Activated naive CD4-positive, alpha-beta T cell treated with Interleukin-2 at 50 U/mL for 16 hours (primary cell): ENCODE measurements at places on chromosomes 13 and 19.

- DNase-seq, result no peak
Observed at GRCh38 chr19:883661-884211, 9.3 kb downstream of the MED16 start.

GRCh38 chr13:28373810-28374209 is 121.1 kb downstream of the FLT1 start:
- no peak for DNase-seq

- no peak for DNase-seq
Observed at GRCh38 chr19:33197591-33198000, 3.5 kb downstream of the LRP3 start.

DNA sequence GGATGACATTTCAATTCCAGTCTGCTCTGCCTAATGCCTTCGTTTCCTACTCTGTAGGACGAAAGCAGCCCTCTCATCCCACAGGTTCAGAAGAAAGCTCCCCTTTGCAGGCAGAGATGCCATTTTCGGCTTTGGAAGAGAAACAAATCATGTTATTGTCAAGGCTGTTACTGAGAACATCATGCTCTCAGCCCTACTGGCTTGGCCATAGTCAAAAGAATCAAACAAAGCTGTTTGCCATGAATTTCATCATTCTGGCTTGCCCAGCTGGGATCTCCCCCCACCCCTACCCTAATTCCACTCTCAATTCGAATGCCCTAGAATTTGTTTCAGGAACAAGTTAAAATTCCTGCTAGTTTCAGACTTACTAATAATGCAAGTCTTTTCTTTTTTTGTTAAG is 162.3 kb upstream of the SERP2 start:
- DNase-seq, result no peak

- no peak for DNase-seq
Observed at GRCh38 chr19:18587561-18587960, 1.0 kb upstream of the REX1BD start.

GRCh38 chr19:32924200-32924599 is 47.6 kb downstream of the CEP89 start:
- no peak for DNase-seq

GRCh38 chr19:52542984-52543664 is 15.7 kb downstream of the ZNF808 start:
- peak; percentile 25 for DNase-seq

- no peak for DNase-seq
Observed at GRCh38 chr19:41621226-41621625, 5.6 kb downstream of the CEACAM4 start.

DNA sequence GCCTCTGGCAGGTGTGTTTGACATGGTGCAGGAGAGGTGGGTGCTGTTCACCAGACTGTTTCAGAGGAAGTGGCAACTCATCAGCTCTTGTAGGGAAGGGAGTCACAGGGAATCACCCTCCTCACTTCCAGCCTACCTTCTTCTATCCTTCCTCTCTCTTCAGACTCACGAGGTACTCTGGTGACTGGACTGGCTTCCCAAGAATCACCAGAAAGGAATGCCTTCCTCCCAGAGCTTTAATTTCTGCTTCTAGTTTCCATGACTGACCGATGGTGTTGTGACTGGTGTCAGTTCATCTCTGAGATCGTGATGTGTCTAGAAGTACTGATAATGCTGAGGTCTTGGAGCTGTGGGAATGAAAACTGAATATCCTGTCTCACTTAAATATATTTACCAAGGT is 247.3 kb downstream of the KCTD12 start:
- no peak for DNase-seq

DNA sequence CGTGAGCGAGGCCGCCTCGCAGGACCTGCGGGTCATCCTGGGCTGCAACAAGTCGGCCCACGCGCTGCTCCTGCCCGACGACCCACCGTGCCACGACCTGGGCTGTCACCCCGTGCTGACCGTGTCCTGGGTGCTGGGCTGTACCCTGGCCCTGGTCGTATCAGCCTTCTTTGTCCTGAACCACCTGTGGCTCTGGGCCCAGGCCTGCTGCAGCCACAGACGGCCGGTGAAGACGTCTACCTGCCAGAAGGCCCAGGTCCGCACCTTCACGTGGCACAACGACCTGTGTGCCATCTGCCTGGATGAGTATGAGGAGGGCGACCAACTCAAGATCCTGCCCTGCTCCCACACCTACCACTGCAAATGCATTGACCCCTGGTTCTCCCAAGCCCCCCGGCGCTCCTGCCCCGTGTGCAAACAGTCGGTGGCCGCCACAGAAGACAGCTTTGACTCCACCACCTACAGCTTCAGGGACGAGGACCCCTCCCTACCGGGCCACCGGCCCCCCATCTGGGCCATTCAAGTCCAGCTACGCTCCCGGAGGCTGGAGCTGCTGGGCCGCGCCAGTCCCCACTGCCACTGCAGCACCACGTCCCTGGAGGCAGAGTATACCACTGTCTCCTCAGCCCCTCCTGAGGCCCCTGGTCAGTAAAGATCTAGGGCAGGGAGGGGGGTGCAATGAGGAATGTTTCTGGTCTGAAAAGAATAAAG is 1.1 kb downstream of the ZNRF4 start:
- DNase-seq, result no peak

DNA sequence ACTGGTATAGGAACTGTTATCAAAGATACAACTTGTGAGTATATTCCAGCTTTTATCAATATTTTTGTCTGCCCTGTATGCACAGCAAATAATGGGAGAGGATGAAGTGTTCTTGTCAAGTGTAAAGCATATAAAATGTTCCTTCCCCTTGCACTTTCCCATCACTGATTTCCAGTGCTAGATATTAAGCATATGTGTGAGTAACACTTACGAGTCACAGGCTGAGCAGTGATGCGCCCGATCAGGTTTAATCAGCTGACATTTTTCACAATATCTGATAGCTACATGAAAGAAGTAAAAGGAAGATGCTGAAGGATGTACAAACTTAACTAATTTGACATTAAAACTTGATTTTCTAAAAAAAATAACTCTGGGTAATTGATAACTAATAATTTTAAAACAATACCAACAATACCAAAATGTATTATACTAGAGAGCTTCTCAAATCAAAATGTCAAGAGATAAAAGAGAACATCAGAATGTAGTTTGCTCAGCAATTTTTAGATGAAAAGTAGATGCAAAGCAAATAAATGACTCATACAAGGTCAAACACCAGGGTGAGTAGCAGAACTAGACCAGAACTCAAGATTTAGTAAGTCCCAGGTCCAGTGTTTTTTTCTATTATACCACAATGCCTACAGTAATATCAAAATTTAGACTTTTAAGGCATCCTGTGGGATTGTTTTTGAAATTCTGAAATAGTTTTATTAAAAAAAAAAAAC is 56.4 kb downstream of the ZDHHC20 start:
- no peak for DNase-seq

GRCh38 chr19:525857-526419 is 5.6 kb upstream of the CDC34 start:
- DNase-seq, result no peak

- no peak for DNase-seq
Observed at GRCh38 chr13:63327584-63327983, 1911.9 kb upstream of the PCDH20 start.

GRCh38 chr13:60435762-60436374 is 38.8 kb downstream of the TDRD3 start:
- no peak for DNase-seq

- DNase-seq, result no peak
Observed at GRCh38 chr13:100129605-100130004, 40.7 kb downstream of the PCCA start.

- no peak for DNase-seq
Observed at GRCh38 chr19:6906559-6907060, 19.2 kb downstream of the ADGRE1 start.

GRCh38 chr19:19610376-19611202 is 7.9 kb downstream of the PBX4 start:
- DNase-seq, result no peak

DNA sequence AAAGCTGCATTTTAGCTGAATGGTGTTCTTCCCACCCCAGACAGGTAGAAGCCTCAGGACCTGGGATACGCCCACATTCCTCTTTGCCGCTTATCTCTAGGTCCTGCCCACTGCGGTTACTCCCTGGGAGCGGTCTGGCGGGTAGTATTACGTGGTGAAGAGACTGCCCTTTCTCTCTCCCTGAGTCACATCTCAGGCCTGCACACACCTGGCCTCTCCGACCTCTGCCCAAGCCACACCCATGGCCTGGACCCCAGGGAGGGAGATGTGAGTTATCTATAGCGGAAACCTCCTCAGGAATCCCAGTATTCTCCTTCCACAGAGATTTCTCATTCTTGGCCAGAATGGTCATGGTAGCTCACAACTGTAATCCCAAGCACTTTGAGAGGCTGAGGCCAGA is 17.3 kb downstream of the RHPN2 start:
- no peak for DNase-seq

DNA sequence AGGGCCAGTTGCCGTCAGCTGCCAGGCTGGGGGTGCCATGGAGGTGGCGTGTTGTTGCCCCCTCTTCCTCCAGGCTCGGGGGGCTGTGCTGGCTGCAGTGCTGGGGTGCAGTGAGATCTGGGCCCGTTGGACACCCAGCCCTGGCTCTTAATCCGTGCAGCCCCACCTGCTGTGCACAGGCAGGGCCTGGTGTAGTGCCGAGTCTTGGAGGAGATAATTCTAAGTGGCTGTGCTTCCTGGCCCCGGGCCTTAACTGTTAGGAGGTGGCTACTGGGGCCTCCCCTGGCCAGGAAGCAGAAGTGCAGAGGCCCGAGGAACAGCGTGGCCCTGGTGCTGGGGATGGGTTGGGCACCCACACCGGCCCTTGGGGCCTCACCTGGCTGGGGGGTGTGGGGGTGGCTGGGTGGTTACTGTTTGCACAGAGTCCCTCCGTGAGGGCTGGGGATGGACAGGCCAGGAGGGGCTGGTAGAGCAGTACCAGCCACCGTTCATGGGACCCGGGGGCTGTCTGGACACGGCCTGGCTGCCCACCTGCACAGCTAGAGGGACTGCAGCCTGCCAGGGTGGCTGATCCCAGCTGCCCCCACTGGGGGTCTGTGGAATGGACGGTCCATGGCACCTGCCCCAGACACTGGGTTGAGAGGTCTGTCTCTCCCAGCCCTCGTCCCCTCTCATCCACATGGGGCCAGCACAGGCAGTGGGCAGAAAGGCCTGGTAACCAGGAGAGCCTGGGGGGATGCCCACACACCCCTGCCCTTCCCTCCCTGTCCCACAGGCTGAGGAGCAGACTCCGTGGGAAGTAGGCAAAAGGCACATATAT is 3.3 kb downstream of the GPX4 start:
- no peak for DNase-seq

- DNase-seq, result no peak
Observed at GRCh38 chr13:100946588-100946987, 272.0 kb upstream of the TMTC4 start.

DNA sequence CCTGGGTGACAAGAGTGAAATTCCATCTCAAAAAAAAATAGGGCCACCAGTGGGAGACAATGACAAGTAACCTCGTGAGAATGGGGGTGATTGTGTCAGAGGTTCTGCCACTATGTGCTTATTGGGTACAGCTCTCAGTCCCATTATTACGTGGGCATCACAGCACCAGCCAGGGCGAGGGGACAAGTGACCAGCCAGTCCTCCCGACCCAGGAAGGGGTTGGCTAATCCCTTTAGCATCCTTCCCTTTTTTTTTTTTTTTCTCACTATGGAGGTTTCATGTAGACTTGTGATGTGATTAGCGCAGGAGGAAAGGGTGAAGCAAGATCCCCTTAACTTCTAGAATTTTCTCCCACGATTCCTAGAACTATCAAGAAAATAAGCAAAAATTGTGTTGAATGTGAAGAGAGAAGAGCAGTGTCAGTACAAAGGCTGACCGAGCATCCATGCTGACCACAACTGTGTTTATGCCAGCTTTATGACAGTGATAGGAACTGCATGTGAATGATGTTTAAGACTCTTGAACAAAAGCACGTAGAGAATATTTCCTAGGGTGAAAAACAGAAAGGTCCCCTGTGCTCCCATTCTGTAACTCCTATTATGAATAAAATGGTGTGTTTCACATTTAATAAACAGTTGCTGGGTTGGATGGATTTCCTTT is 50.0 kb downstream of the ALOX5AP start:
- no peak for DNase-seq

GRCh38 chr19:32901504-32902161 is 32.1 kb upstream of the SLC7A9 start:
- no peak for DNase-seq

GRCh38 chr13:65892859-65893258 is 1337.3 kb downstream of the PCDH9 start:
- no peak for DNase-seq
